Lower lobe of right lung (tissue), 2 donors: ENCODE measurements at places on chromosomes 3 and 15. TPM values are rescaled to one million over a fixed set of nuclear protein-coding genes. Genes with fewer than 3 reads are reported as not detected.
A peak's percentile ranks its signal among the peaks of the same experiment; 100 is the strongest.

DNA sequence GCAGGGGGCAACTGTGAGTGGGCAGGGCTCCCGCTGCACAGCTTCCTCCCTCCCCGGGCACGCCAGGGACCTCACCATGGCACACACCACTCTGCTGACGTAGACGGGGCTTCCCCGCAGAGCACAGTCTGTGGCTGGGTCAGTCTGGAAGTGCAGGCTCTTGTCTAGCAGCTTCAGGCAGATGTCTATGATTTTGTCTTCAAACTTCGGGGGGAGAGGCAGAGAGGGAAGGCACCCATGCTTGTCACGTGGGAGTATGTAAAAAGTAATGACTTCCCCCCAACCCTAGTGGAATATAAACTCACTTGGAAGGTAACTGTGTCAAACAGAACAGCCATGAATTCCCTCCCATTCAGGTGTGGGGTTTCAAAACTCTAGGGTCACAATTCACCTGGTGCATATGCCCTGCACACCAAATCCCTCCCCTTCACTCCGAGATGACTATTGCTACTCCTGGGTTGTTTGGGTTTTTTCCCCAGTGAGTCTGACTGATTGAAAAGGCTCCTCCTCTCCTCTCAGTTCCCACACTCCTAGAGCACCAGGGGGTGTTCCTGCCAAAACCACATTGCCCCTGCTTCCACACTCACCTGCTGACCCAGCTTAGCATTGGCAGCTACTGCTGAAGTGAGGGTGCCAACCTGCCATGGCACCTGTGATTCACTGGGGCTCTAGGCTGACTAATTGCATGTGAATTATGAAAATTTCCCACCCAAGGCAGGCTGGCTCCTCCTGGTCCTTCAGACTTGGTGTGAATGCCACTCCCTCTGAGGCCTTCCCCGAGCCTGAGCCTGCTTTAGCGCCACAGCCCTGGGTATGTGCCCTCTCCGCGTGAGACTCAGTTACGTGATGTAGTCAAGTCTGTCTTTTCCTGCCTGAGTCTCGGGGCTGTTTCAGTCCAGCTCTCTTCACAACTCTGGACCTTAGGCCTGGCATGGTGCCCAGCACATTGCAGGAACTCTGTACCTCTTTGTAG lies 13.0 kb downstream of the TGM5 start:
- no peaks in the 10 kb centered on the region for H3K4me1 ChIP-seq
- H3K27me3 ChIP-seq, result no peaks in the 10 kb centered on the region
- no peak for DNase-seq
- H3K4me3 ChIP-seq, result no peak overlapping the region
- no peak overlapping the region for H3K27ac ChIP-seq

The NPAP1 gene
- total RNA-seq, result 0.12 TPM

The LRRC3B gene
- 0.30 TPM for total RNA-seq

- peak overlapping the region; percentile 78 for H3K4me3 ChIP-seq
- no peaks in the 10 kb centered on the region for H3K27me3 ChIP-seq
- no peak for DNase-seq
- peaks cover 63% of the 10 kb centered on the region for H3K4me1 ChIP-seq
Measured at GRCh38 chr15:60395276-60396011, 2.3 kb downstream of the ANXA2 start.

The GXYLT2 gene
- 6.7 TPM for total RNA-seq

DNA sequence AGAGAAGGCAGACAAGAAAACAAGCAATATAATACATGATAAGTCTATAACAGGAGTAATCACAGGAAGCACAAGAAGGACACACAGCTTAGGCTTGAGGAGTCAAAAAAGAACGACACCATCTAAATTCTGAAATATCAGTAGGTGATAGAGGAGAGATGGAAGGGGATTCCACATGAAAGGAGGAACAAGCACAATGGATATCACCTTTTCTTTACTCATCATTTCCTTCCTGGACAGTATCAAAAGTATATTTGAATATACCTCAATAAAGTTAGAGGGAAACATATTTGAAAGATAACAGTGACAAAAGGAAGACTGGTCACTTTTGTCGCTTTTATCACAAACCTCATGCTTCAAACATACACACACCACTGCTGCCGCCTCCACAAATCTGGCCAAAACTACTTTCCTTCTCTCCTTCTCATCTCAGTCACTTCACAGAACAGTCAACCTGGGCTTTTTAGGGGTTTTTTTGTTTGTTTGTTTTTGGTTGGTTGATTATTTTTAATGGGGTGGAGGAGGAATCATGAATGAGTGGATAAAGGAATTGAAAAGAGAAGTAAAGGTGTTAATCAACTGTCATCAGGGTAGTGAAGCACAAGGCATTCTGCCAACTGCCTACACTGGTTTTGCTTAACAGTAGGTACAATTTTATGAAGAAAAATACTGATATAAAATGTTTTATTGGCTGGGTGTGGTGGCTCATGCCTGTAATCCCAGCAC lies 18.5 kb downstream of the DENND4A start:
- no peak for DNase-seq
- no peak overlapping the region for H3K4me3 ChIP-seq
- no peaks in the 10 kb centered on the region for H3K36me3 ChIP-seq
- H3K4me1 ChIP-seq, result peaks cover 27% of the 10 kb centered on the region

The MLH1 gene
- 26.3 TPM for total RNA-seq
